Bronchial epithelial cell (primary cell): ENCODE measurements at places on chromosomes 16 and 17. TPM values are rescaled to one million over a fixed set of nuclear protein-coding genes. Genes with fewer than 3 reads are reported as not detected.

- no peak for DNase-seq
These were observed 132.1 kb downstream of the CLEC16A start for GRCh38 chr16:11076259-11077018.

DNA sequence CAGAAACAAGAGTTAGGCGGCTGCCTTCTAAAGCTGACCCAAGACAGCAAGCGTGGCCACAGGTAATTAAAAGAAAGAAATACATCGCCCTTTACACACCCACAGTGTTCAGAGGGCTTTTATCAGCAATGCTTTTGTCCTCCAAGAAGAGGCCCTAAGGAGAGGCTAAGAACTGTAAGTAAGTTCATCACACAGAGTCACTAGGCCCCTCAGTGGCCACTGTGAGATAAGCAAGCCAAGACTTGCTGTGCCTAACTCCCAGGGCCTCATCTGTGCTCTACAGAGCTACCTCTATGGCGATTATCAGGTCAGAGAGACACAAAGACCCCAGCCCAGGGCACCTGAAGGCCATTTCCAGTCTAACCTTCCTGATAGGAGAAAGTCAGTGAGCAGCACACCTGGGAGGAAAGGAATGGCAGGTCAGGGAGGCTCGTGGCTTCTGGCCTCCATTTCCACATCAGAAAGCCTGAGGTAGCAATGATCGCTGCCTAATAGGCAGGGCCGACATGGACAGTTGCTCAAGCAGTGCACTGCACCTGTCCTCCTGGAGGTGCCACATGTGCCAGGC, 545.2 kb upstream of the CDH11 start:
- peak; percentile 45 for DNase-seq

DNA sequence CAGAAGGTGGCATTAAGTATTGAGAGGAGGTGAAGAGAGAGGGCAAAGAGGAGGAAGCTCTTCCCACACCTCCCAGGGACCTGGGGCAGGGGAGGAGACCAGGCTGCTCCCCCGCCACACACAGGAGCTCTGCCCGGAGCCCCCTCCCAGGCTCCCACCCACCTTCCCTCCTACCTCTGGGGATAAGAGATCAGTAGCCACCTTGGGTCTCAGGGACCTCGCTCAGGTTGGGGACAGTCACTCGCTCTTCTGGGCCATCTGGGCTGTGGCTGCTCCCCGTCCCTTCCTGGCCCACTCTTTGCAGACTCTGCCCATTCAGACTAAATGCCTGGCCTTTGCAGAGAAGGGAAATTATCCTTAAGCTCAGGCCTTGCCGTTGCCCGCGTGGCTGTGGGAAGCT, 14.9 kb upstream of the C16orf74 start:
- DNase-seq, result no peak

Gene CES1
- total RNA-seq, result 0.26 TPM in 2 replicates

GRCh38 chr16:89646906-89647305, 10.6 kb downstream of the CHMP1A start:
- peak; percentile 70 for DNase-seq

Gene HEXIM1
- total RNA-seq, result 7.1 and 12.5 TPM in 2 replicates

DNA sequence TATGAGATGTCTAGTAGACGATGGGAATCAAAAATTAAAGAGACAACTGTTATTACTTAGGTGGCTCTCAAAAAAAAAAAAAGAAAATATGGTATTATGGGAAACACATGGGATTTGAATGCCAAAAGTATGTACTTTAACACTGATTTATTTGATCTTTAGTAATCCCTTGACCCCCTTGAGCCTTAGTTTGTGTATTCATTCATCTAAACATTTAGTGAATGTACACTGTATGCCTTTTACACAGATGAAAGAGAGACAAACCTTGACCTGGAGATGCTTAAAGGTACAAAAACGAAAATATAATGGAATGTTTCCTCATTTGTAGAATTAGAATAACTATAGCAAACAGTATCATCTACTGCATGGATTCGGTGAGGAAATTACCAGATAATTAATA, 38.6 kb upstream of the NETO2 start:
- DNase-seq, result no peak

Gene NUTF2
- total RNA-seq, result 42.6 and 98.6 TPM in 2 replicates

GRCh38 chr17:45824901-45825492, 19.7 kb upstream of the SPPL2C start:
- DNase-seq, result no peak

Gene PRR11
- total RNA-seq, result 1.3 and 3.4 TPM in 2 replicates

Gene FAM117A
- total RNA-seq, result 0.53 and 1.9 TPM in 2 replicates

GRCh38 chr17:30347488-30347887, 13.6 kb upstream of the TMIGD1 start:
- no peak for DNase-seq

Gene SOX8
- total RNA-seq, result under 0.01 TPM in 2 replicates

DNA sequence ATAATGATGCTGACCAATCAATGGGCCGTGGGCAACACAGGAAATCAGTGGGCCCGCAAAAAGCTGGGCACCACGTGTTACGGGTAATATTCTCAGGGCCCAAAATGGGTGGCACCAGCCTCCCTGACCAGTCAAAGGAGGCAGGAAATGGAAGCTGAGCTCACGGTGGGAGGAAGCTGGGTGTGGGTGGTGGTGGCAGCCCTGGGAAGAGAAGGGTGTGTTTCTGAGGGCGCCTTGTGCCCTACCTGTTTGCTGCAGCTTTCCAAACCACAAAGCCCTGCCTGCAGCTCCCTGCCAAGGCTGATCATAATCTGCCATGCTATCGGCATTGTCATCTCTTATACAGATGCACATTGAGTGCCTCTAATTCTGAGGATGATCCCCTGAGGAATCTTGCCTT, 457.9 kb downstream of the SLC39A11 start:
- DNase-seq, result peak; percentile 31

GRCh38 chr16:52254746-52255145, 292.2 kb downstream of the TOX3 start:
- DNase-seq, result peak; percentile 83

DNA sequence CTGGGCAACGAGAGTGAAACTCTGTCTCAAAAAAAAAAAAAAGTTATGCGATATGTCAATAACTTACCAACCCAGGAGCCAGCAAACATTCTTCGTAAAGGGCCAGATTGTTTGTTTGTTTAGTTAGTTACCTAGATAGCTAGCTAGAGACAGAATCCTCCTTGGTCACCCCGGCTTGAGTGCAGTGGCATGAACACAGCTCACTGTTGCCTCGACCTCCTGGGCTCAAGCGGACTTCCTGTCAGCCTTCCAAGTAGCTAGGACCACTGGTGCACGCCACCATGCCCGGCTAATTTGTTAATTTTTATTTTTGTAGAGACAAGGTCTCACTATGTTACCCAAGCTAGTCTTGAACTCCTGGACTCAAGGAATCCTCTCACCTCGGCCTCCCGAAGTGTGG, 113.0 kb downstream of the LITAF start:
- DNase-seq, result no peak

- no peak for DNase-seq
These were observed 34.1 kb downstream of the EEF2K start for GRCh38 chr16:22240023-22240710.

GRCh38 chr17:36889770-36890349, 47.4 kb upstream of the LHX1 start:
- DNase-seq, result no peak

- DNase-seq, result peak; percentile 67
These were observed 142.9 kb downstream of the RAB11FIP4 start for GRCh38 chr17:31534223-31534888.

DNA sequence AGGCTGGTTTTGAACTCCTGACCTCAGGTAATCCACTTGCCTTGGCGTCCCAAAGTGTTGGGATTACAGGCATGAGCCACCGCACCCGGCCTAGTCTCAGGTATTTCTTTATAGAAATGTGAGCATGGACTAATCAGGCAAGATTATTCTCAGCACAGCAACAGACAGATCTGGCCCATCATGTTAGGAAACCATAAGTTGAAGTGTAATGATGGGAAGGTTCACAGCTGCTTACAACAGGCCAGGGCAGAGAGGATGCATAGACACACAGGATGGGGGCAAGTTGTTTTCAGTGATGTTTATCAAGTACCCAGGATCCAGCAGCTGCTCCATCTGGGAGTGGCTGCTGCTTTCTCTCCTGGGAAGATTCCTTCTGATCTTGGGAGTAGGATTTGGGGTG, 16.6 kb upstream of the NOS2 start:
- no peak for DNase-seq

GRCh38 chr17:42623732-42624596, 14.5 kb downstream of the TUBG1 start:
- DNase-seq, result peak; percentile 95

DNA sequence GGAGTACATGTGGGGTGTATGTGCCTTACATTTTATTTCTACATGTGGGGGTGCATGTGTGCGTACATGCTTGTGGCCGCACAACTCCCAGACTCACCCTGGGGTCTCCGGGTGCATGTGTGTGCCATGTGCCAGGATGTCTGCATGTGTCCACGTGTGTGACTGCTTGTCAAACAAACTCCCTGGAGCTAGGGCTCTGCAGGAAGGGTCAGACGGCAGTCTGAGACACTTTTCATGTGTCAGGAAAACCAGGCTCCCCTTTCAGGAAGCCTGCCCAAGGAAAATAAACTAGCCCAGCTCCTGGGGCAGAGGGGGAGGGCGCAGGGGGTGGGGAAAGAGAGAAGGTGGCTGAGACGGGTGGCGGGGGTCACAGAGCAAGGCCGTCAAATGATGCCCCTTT, 44.7 kb downstream of the FZD2 start:
- DNase-seq, result no peak

GRCh38 chr16:77897831-77898605, 109.7 kb downstream of the VAT1L start:
- DNase-seq, result no peak
